Renal cortical epithelial cell (primary cell): ENCODE measurements at places on chromosomes 13 and 19. TPM values are rescaled to one million over a fixed set of nuclear protein-coding genes. Genes with fewer than 3 reads are reported as not detected.
A peak's percentile ranks its signal among the peaks of the same experiment; 100 is the strongest.

DNA sequence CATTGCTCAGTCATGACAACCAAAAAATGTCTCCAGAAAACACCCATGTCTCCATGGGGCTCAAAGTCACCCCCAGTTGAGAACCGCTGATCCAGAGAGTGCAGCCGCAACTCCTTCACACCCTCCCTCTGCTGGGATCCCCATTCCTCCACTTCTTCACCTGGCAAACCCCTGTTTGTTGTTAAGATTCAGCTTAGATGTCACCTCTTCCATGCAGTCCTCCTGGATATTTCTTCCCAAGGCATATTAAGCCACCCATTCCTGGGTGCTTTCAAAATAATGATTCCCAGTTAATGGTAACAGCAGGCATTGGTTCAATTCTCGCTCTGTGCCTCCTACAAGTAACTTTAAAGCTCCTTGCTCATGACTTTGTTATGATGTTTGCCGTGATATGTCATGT lies 4.0 kb downstream of the OR10H1 start:
- no peak for DNase-seq

- peak; percentile 89 for DNase-seq
Observed at GRCh38 chr13:79995334-79995733, 345.6 kb downstream of the SPRY2 start.

DNA sequence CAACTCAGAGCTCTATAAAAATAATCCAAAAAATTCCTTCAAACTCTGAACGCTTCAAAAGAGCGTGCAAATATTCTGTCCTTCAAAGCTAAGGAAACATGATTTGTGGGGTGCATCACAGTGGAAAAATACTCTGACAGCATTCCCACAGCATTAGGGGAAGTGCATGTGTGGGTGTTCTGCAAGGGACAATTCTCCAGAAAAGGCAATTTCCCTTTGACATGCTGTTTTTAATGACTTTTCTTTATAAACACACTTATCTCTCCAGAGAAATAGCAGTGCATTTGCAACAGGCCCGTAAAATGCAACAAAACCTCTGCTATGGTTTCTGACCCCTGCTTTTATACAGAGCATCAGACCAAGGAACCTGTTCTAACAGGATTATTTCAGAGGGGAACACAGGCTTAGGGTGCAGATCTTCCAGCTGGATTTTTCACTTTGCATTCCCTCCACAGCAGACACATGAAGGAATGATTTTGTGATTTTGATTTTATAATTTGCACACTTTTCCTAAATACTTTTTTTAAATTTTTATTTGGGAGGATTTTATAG lies 42.6 kb downstream of the KL start:
- no peak for DNase-seq

- peak; percentile 23 for DNase-seq
Observed at GRCh38 chr13:30257468-30258099, 49.8 kb downstream of the KATNAL1 start.

DNA sequence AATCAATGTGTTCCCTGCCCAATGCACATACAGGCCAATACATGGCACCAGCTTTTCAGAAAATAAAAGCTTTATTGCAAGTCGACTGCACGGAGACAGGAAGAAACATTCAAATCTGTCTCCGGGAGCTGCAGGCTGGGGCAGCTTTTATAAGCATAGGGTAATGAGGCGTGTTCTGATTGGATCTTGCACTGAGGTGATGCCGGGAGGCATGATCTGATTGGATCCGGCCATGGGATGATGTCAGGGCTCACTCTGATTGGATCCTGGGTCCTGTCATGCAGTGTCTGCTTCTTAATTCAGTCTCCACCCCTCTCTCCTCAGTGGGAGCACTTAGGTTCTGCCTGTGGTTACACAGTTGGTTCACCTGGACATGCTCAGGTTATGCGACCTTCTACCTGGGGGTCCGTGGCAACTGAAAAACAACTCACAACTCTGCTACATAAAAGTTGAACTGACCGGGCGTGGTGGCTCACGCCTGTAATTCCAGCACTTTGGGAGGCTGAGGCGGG lies 11.8 kb upstream of the FBN3 start:
- DNase-seq = peak; percentile 36

DNA sequence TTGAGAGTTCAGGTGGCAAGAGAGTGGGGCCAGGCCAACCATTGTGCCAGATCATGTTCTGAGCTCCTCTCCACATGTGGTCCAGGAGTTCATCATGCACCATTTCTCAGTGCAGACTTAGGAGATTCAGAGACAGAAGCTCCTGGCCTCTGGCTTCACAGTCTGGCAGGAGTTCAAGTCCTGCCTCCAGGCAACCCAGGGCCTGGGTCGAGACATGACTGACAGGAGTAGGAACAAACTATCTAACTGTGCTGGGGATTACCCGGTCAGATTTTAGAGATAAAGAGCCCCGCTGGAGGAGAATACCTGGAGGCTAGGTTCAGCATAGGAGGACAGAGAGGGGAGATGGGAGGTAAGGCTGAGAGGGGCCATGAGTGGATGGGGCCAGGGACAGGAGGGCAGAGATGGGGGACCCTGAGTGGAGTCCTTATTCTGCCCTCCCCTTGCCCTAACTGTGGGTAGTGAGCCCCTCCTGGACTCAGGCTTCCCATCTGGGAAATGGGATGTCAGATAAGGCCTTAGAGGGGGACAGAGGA lies 906 bp upstream of the CYP4F11 start:
- no peak for DNase-seq

DNA sequence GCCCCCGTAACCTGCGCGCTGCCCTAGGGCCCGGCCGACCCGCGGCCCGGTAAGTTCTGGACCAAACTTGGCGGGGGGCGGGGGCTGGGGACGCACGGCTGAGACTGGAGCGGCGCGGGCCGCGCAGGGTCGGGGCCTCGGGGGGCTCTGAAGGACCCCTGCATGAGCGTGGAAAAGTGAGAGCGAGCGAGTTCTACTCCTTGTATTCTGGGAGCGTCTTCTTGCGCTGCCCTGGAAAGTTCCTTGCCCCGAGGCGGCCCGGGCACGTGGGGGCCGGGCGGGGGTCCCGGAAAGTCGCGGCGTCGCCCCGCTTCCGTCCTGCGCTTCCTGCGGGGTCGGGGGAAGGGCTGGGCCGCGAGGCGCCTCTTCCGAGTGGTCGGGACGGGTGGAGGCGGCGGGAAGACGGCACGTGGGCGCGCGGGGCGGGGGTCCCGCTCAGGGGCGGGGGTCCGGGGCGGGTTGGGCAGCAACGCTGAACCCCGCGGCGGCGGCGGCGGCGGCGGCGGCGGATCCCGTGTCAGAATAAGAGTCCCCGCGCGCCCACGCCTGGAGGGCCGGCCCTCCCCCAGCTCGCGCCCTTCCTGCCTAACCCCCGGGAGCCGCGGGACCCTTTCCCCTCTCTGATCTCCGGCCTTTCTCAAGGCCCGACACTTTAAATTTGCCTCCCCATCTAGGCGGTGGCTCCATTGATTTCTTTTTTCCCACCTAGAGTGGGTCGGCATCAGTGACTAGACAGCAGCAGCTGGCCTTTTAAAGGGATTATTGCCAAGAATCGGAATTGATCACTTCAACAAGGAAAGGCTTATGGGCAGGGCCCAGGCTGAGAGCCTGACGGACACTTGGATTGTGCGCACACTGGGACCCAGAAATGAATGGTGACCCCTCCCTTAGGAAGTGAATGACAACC lies 749 bp downstream of the GATAD2A start:
- DNase-seq = peak; percentile 40

GRCh38 chr13:78602561-78603239 lies 652 bp downstream of the POU4F1 start:
- DNase-seq = no peak

GRCh38 chr13:98471934-98472333 lies 105.0 kb downstream of the STK24 start:
- no peak for DNase-seq

- no peak for DNase-seq
Observed at GRCh38 chr19:44752123-44752815, 3.8 kb downstream of the BCL3 start.

GRCh38 chr19:19445911-19446361 lies 40.5 kb downstream of the GATAD2A start:
- DNase-seq = peak; percentile 56

- peak; percentile 99 for DNase-seq
Observed at GRCh38 chr19:10251792-10252694, at the start of gene MRPL4. TSS of gene MRPL4 (plus strand) at chr19:10252214. CDS start at chr19:10252254, 40 bp downstream.

GRCh38 chr19:1283207-1283916 lies 2.3 kb upstream of the EFNA2 start:
- no peak for DNase-seq

DNA sequence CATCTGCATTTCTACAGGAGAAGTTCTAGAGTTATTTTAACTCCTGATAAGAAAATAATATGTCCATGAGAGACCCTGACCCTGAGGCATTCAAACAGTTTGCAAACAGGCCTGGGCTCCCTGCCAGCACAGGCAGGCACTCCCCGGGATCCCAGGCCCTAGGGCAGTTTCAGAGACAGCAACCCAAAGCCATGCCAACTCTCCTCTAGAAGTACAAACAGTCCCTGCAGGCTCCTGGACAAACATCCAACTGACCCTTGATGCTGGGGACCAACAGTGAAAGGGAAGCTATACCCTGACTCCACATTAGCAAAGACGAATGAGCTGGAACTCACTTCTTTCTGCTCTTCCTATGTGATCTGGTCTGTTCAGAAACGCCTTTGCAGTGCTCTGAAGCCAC lies 44.8 kb downstream of the CCDC70 start:
- peak; percentile 20 for DNase-seq

- DNase-seq = no peak
Observed at GRCh38 chr13:29877456-29878078, 27.1 kb upstream of the UBL3 start.

DNA sequence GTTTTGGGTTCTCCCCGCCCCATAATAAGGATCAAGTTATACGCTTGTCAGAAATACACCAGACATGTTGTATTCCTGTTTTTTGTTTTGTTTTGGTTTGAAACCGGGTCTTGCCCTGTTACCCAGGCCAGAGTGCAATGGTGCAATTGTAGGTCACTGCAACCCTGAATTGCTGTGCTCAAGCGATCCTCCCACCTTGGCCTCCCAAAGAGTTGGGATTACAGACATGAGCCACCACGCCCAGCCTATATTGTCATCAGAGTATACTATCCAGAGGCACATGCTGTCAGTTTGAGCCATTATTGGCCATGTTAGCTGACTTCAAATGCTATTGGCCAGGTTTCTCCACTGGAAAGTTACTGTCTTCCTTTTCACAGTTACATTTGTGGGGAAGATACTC lies 9.8 kb downstream of the SAFB start:
- no peak for DNase-seq

GRCh38 chr13:36355632-36356031 lies 9.4 kb upstream of the SPART start:
- DNase-seq = peak; percentile 77

DNA sequence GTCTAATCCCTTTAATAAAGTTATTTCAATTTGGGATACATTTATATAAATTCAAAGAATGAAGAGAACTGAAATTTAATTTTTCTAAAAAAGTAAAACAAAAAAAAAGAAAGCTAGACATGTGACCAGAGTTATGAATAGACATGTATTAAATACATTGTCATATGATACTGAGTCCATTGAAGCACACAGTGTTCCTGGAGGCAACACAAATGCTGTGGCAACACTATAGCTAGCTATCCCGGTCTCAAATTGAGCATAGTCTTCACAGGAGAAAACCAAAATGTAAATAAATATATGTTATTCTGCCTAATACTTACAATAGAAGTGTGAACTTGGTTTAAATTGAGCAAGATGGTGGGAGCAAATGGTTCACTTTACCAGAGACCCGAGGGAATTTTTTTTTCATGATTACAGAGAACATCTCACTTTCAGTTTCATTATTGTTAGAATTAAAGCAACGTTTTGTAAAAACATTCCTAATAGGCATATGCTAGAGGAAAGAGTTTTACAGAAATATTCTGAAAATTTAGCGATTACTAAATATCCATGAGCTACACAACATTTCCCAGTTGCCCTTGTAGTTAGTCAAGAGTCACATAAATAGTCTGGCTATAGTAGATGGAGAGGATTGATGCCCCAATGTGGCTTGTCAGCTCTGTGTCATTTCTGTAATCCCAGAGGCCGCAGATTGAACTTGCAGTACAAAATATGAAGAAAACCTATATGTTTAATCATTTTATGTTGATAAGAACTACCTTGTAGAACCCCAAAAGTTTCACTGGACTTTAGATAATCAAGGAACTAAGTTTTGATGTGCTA lies 775.7 kb upstream of the SPRY2 start:
- DNase-seq = no peak

- no peak for DNase-seq
Observed at GRCh38 chr19:54572696-54573311, 786 bp upstream of the LILRA2 start.

GRCh38 chr13:104616990-104617389 lies 1550.8 kb upstream of the SLC10A2 start:
- no peak for DNase-seq

GRCh38 chr19:55304279-55304978 lies 20.6 kb downstream of the BRSK1 start:
- no peak for DNase-seq

- DNase-seq = no peak
Observed at GRCh38 chr19:13839130-13839937, 37.6 kb upstream of the NANOS3 start.

DNA sequence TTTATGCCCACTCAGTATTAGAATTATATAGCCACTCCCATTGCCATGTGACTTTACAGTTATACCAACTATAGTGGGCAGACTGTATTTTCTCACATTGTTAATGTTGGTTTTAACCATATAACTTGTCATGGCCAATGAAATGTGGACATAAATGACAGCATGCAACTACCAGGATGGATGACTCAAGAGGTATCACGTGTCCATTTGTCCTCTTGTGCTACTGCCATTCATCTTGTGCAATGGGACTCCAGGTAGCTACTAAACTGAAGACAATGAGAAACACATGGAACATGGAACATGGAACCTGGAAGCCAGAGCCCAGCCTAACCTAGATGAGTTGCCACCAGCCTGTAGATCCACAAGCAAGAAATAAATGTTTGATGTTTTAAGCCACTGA lies 242.7 kb upstream of the IPO5 start:
- no peak for DNase-seq

The MATK gene
- 0.35 and 0.69 TPM in 2 replicates for total RNA-seq

The RAVER1 gene
- 8.0 and 33.1 TPM in 2 replicates for total RNA-seq

The BRCA2 gene
- 0.89 and 3.8 TPM in 2 replicates for total RNA-seq

The ZNF99 gene
- under 0.01 TPM in 1 of 2 replicates, not detected in the other for total RNA-seq

The RUBCNL gene
- 0.10 and 0.52 TPM in 2 replicates for total RNA-seq

The PEX11G gene
- total RNA-seq = 5.2 and 6.9 TPM in 2 replicates

The DDA1 gene
- 30.3 and 36.3 TPM in 2 replicates for total RNA-seq

The CGB8 gene
- total RNA-seq = 1.2 TPM in 1 of 2 replicates, not detected in the other

The LAIR1 gene
- total RNA-seq = not detected in 2 replicates

The GFY gene
- not detected in 2 replicates for total RNA-seq

The PSG6 gene
- total RNA-seq = not detected in 2 replicates

The TLE5 gene
- 83.2 and 170 TPM in 2 replicates for total RNA-seq

The MBD3L2 gene
- not detected in 2 replicates for total RNA-seq
